Stimulated activated CD4-positive, alpha-beta T cell treated with anti-CD3 and anti-CD28 coated beads, TNF-alpha, amount 100 ng/mL, for 1 hour (primary cell): ENCODE measurements at places on chromosomes 5 and 9.

- no peak for DNase-seq
Observed at GRCh38 chr9:15576350-15577050, 23.7 kb downstream of the CCDC171 start.

DNA sequence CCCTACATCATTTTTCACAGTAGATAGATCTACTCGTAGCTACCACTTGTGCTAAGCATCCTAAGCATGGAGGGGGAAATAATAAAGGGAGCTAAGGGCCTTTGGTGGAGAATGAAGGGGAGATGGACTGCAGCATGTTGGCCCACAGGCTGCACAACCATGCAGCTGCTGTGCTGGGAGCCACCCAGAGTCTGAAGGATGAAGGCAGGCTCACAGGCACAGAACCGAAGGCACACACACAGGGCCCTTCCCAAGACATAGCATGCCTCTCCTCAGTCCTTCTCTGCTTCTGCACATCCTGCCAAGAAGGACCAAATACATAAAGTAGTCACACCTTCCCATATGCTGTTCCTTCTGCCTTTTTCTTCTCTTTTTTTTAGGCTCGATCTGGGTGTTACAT, 6.6 kb downstream of the FAM193B start:
- no peak for DNase-seq

DNA sequence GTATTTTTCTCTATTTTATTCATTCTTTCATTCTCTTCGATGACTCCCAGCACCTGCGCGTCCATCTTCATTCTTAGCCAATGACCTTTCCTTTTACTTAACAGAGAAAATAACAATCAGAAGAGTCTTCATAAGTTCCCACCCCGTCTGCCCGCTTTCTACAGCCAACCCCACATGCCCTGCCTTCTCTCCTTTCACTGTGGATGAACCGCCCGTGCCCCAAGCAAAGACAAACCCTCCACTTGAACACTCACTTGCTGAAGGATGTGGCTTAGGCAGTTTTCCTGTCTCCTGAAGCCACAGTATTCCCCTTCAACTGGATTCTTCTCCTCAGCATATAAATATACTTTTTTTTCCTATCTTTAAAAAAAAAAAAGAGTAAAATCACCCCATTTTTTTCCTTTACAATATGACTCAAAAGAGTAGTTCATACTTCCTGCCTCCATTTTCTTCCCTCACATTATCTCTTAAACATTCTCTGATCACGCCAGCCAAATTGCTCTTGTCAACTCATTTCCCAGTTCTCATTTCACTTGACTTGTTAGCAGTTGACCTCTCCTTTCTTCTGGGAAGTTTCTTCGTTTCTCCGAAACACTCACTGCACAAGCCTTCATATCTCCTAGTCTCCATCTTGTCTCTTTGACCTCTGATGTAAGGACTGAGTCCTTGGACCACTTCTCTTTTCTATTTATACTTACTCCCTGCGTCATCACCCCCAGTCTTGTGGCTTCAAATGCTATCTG, 11.1 kb downstream of the NIPSNAP3B start:
- DNase-seq = no peak

DNA sequence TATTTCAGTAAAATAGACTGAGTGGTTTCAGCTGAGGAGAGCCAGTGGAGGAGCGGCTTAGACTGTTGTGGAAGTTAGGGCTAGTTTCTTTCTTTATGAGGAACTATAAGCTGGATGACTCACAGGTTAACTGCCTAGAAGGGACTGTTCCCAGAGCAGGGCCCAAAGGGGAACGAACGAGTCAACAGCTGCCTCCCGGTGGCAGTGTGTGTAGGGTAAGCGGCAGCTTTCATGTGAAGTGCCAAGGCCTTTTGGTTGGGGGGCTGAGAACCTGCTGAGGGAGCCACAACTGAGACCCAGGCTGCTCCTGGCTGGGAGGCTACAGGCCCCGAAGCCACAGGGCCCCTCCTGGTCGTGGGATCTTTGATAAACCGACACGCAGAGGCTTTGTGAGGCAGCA, 7.0 kb downstream of the SQSTM1 start:
- no peak for DNase-seq

- no peak for DNase-seq
Observed at GRCh38 chr9:9612270-9612669, 1000.5 kb downstream of the PTPRD start.

DNA sequence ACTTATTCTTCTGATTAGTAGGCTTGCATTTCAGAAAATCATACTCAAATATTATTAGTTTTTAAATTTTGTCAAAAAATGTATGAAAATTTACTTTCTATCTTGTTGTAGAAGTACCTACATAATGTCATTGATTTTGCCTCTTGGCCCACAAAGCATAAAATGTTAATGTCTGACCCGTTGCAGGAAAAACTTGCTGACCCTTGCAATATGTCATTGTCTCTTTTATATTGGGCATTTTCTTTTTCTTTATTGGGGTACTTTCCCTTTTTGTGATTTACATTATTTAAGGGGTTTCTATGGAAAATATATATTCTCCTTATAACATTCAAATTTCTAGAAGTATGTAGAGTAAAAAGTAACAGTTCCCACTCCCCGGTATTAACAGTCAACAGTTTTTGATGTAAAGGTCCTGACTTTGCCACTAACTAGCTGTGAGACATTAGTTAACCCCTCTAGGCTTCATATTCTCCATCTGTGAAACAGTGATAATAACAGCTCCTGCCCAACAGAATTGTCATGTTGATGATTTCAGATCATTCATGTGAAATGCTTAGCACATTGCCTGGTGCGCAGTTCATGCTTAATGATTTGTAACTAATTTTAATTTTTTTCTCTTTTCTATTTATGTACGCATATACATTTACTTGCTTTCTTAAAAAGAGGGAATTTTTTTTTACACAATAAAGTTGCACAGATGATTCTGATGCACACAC, 243.2 kb downstream of the ARHGAP26 start:
- no peak for DNase-seq

GRCh38 chr9:92952906-92953610, 5.7 kb downstream of the FGD3 start:
- no peak for DNase-seq

DNA sequence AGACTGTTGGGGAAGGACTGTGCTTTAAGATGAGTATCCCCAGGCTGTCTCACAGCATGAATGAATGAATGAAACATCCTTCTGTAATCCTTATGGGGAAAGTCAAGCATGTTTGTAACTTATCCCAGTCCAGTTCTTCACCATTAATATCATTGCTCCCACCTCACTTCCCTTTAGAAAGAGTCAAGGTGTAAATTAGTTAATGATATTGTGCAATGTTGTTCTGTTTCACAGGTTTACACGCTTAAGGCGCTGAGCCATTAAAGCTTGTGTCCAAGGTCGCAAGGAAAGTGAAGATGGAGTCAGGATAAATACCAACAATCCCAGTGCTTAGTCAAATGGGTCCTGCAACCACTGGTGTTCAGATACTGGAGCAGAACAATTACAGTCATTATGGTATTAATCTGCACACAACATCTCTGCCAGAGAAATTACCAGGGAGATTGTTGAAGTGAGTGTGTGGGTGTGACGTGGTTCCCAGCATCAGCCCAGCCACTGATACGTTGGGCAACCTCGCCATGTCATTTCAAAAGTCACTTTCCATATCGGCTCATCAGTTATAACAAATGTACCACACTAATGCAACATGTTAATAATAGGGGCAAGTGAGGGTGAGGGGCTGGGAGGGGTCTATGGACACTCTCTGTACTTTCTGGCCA, 1.5 kb upstream of the MYO10 start:
- DNase-seq = no peak

GRCh38 chr5:97242341-97242740, 59.3 kb upstream of the RIOK2 start:
- no peak for DNase-seq

- DNase-seq = no peak
Observed at GRCh38 chr9:115364991-115365390, 247.0 kb upstream of the TNC start.

GRCh38 chr5:178237431-178238312, 5.1 kb upstream of the PHYKPL start:
- no peak for DNase-seq

DNA sequence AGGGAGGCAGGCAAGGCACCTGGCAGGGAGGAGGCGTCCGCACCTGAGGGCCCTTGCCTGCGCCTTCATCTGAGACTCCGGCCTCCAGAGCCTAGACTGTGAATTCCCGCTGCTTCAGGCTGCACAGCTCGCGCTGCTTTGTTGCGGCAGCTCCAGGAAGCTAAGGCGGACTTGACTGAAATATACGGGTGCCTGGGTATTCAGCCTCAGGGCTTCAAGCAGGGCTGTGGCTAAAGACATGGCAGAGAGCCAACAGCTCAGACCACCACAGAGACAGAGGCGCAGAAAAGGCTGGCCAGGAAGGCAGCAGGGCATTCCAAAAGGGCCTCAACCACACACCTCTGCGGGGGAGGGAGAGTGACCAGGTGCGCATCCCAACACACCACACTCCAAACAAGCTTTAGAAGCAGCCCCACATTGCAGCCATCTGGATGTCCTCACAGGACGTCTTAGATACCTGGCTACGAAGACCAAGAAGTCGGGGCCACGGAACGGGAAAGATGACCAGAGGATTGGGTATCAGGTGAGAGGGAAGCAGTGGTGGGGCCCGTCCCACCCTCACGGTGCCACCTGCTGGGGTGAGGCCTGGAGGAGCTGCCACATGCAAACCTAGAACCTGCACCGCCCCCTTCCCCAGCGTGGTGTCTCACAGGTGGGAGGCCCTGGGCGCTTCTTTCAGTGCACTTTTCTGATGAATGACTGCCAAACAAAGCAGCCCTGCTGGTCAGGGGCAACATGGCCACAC, 1.7 kb upstream of the DPH7 start:
- DNase-seq = no peak

GRCh38 chr9:36165826-36166167, 3.4 kb upstream of the CCIN start:
- DNase-seq = no peak

DNA sequence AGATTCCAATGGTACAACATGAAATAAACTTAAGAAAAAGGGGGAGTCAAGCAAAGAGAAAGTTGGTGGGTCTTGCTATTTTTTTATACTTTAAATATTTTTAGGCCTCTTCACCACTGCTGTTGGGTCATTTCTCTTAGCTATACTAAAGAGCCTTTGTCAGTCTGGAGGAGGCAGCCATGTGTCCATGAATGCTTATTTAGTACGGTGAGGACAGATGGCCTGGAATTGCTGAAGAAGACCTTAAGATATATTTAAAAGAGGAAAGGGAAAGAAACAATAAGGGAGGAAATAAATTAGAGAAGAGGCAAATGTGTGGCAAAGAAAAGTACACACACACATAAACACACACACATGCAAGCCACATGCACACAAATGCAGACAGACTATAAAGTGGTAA, 560.5 kb upstream of the MEF2C start:
- DNase-seq = no peak

GRCh38 chr5:62587737-62588136, 9.1 kb downstream of the LRRC70 start:
- no peak for DNase-seq

DNA sequence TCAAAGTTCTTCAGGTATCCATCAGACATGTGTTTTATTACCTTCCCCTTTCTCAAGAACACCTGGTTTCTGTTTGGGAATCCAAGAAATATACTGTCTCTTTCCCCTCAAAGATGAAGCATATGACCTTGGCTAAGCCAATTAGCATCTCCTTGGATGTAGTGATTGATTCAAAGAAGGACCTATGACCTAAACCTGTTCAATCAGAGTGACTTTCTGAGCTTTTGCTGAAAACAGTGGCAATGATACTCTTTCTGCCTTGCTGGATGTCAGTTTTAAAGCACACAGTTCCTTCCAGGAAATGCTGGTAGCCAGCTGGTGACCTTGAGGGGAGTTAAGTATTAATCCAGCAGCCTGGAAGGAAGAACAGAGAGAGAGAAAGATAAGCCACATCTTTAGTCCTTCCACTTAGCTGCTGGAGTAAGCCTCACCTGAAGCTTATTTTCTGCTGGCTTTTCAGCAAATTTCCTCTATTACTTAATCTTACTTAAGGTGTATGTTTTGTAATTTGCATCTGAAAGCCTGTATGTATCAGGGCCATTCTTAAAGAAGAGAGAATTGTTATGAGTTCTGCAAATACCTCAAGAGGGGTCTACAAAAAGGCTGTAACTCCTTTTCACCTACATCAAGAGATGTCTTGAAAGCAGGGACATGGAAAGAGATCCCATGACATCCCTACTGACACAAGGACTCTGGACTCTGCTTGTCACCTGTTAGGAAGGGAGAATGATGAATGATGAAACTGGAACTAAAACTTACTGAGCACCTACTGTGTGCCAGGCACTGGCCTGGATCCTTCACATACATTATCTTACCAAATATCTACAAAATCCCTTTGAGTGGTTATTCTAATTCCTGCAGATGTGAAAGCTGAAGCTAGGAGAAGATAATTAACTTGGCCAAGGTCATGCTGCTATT, 35.2 kb upstream of the PIK3R1 start:
- DNase-seq = no peak

DNA sequence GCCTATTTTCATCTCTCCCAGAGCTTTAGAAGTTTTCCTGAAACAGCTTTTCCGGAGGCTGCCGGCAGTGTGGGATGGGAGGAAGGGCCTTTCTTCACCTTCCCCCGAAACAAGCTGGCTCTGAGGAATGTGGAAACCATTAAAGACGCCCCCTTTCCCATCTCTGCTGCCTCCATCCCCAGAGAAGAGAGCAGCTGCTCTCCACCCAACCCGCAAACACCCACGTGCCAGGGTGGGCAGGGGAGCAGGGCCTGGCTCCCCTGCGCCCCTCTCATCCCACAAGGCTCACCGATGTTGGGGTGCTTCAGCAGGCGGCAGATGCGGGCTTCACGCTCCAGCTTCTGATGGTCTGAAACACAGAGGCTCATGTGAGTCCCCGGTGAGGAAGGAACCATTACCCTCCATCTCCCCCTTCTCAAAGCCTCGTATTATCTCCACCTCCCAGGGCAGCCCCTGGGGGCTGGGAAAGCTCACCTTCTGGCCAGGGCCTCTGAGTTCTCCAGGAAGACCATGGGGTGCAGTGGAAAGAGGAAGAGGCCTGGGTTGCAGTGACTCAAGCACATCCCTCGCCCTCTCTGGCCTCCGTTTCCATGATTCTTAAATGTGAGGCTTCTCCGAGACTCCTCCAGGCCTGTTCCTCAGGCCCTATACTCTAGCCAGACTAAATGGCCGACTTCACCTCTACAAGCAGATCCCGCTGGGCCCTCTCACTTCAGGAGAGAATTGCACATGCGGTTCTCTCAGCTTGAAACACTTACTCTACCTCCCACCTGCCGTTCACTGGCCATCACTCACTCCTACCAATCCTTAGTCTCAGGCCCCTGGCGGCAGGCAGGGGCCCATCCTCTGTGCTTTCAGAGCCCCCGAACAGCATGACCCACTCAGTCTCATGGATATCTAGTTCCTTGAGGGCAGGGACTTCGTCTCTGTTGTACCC, 24.6 kb downstream of the CAMK2A start:
- DNase-seq = no peak
